Femur (tissue), 1 donor: ENCODE measurements at places on chromosomes 2 and 18.

DNA sequence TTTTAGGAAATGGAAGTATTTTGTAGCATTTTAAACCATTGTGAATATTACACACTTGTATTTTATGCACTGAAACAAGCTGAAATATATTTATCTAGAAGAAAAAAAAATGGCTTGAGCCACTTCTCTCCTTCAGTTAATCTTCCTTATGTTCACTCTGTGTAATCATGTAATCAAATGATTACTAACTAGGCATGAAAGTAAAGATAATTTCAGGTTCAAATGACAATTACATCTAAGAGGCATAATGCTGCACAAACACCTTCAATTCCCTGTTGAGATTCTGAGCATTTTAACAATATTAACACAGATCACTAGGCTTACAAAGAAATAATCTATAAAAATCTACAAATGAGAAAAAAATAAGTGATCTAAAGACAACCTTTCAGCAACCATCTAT is 119.6 kb upstream of the ITGB6 start:
- DNase-seq: no peak

DNA sequence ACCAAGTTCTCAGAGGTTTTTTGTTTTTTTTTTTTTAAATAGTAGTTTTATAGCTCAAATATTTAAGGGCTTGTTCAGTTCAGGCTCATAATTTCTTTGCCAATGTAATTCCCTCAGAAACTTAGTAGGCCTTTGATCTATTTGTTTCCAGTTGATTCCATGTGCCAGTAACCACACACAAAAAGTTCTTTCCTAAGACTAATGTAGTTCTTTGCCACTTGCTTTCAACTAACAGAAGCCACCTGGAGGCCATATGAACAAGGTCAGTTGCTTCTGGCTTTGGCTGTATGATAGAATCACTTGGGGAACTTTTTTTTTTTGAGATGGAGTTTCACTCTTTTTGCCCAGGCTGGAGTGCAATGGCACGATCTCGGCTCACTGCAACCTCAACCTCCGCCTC is 100.7 kb downstream of the DTNB start:
- no peak for DNase-seq

DNA sequence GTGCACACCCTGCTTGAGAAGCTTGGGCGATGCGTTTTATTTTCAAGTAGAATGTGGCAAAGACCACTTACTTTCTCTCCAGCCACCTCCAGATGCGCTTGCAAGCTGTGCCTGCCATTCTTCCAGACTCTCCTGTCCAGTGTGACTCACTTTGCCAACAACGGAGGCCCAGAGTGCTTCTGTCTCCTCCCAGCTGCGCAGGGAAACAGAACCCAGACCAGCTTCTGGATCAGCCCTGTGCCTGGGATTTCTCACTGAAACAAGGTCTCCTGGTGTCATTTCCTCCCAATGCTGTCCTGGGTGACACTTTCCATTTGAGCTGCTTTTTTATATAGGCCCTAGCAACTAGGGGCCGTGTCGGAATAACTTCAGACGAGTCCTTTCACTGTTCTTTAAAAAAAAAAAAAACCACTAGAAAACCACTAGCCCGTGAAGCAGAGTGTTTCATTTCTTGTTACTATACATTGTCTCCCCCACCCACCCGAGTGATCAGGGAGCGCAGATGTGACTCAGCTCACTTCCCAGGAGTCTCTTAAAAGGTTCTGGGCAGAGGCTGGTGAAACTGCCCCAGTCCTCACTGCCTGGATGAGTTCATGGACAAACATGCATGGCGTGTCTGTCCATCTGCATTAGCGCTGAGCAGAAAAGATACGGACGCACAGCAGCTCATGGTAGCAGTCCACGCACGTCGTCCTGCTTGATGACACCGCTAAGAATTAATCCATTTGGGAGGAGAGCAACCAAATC is 25.3 kb upstream of the RPL31 start:
- no peak for DNase-seq

- DNase-seq: no peak
Observed at GRCh38 chr2:1781291-1782080, 37.2 kb upstream of the PXDN start.

- DNase-seq: no peak
Observed at GRCh38 chr2:24682304-24682703, 110.9 kb downstream of the PTRHD1 start.

DNA sequence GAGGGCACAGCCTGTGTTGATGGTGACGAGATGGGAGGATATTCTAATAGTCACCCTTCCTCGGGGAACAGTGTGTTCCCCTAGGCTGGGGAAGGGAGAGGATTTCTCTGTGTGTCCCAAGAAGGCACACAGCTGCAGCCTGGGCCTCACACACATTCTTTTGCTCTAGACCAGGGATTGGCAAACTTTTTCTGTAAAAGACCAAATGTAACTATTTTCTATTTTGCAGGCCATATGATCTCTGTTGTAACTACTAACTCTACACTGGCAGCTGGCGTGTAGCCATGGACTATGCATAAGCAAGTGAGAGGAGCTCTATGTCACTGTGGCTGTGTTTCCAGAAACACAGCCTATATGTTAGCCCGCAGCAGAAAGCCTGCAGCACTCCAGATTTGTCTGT is 65.8 kb downstream of the ARHGAP28 start:
- DNase-seq: peak; percentile 57

DNA sequence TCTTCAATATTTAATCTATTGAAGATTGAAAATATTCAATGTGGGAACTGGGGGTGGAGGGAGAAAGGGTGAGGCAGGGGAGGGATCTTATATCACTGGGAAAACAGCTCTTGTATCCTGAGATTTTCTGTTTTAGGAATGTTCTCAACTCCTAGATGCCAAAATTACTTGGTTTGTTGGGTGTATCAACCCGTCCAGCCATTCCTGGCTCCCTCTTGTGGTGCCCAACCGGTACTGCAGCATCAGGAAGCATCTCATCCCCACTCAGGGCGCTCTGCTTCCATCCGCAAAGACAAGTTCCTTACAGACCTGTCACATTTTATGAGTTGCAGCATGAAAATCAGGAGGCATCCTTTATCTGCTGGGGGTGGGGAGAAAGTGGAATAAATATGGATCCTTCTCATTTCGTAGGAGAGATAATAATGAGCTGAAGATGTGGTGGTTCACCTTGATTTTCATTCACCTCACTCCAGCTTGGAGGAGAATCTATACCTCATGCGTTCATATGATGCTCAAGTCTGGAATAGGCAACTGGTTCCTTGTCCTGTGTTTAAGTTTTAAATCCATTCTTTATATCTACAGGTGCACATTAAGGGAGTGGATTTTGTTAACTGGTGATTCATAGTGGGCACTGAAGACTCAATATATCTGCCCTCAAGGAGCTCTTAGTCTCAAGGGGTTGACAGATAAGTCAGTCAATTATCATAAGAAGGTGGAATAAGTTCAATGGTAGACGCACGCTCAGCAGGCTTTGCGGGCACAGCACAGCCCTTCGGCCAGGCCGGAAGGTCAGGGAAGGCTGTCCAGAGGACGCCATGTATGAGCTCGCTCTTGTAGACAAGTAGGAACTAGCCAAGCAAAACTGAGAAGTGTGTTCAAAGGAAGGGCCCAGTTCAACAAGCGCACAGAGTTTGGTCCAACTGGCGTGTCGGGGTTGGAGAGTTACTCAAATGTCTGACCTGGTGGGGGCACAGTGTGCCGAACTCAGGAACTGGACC is 127.3 kb downstream of the RNF144A start:
- peak; percentile 67 for DNase-seq

DNA sequence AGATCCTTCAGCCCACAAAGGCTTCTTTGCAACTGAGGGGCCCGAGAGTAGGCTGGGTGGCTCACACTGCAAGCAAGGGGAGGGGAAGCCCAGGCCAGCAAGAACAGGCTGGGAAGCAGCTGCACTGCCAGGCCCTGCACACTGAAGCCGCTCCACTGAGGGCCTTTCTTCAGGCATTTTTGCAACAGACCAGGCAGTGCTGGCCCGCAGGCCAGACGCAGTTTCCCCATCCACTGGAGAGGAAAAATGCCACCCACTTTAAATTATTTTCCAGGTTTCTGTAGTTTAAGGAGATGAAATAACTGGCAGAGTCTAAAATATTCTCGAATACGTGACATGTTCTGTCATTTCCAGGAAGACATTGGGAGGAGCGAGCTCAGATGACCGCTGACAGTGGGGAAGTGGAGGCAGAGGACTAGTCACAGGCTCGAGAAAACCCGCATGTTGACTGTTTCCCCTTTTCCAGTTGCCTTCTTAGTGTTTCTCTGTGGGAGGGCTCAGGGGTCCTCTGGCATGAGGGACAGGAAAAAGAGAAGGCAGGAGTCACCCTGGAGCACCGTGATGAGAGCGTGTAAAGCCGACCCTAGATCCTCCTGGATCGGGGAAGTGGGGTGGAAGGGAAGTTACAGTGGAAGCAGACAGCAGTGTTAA is 53.3 kb upstream of the B3GNT7 start:
- DNase-seq: no peak

DNA sequence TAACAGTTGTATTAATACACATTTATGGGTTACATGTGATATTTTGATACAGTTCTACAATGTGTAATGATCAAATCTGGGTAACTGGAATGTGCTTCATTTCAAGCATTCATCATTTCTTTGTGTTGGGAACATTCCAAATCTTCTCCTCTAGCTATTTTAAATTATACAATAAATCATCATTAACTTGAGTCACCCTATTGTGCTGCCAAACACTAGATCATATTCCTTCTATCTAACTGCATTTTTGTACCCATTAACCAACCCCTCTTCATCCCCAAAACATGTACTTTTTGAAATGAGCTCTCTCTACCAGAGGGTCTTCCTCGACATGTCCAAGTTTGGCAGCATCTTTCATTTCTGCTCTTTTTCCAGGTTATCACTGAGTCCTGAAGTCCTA is 81.1 kb upstream of the TTC39C start:
- DNase-seq: no peak

DNA sequence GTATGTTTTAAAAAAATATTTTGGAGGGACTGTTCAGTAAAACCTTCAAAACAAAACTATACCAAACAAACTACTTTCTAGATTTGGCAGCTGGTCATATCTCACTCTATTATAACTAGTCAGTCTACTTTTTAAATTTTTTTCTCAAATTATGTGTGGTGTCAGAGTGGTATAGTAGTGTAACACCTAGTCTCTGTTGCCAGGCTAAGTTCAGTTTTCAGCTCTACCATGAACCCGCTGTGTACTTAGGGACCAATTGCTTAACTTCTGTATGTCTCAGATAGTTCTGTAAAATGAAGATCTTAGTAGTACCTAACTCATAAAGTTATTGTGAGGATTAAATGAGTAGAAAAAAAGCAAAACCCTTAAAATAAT is 54.3 kb downstream of the GPD2 start:
- no peak for DNase-seq

- no peak for DNase-seq
Observed at GRCh38 chr2:39949131-39949530, 170.1 kb upstream of the THUMPD2 start.

GRCh38 chr18:23851470-23852002 is 162.3 kb downstream of the LAMA3 start:
- no peak for DNase-seq

- DNase-seq: no peak
Observed at GRCh38 chr2:98701230-98701629, 29.7 kb downstream of the MGAT4A start.

DNA sequence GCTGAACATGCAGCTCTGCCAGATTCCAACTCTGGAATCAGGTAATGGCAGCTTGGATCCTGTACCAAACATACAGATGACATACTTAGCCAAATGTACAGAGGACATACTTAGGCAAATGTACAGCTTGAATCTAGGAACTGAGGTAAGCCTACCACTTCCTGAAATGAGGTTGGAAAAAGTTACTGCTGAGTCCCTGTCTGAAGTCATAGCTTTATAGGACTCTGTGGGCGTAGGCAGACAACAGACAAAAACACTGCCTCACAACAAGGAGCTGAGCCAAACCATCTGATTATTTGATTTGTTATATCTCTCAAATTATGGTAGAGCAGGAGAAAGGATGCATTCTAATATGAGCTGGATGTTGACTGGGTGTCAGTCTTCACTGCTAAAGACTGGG is 290.2 kb upstream of the TCF4 start:
- no peak for DNase-seq

DNA sequence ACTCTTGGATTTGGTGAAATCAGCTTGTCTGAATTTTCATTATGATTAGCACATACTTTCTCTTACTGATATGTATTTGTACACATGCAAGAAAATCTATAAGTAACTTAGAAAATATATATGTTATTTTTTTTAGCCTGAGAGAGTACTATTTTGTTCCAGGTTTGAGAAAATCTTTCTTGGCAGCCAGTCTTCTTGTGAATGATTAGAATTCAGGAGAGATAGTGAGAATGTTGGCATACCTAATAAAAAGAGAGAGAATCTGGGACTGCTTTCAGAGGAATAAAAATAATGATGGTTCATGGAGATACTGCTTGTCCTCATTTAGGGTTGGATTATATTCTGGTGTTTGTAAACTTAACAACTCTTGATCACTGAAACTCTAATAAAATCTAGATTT is 44.4 kb upstream of the RIT2 start:
- no peak for DNase-seq

- no peak for DNase-seq
Observed at GRCh38 chr2:170229744-170230143, 51.8 kb downstream of the MYO3B start.

GRCh38 chr2:162838136-162838497 is 450 bp downstream of the KCNH7 start:
- DNase-seq: no peak

- no peak for DNase-seq
Observed at GRCh38 chr2:99545066-99545465, 55.2 kb upstream of the REV1 start.

DNA sequence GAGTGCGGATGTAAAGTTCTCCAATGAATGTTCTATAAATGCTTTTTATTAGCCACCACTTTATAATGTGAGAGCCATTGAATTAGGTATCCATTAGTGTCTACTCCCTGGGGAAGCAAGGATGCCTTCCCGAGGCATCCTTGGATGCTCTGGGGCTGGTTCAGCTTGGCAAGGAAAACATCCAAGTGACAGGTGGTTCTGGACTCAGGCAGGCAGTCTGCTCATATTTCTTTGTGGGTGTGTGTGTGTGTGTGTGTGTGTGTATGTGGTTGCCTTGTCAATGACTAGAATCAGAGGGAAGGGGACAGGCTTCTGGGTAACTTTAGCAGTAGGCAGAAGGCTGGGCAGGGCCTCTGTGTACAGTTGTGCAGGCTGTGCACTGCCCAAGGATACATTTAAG is 149.2 kb downstream of the TSN start:
- DNase-seq: no peak

DNA sequence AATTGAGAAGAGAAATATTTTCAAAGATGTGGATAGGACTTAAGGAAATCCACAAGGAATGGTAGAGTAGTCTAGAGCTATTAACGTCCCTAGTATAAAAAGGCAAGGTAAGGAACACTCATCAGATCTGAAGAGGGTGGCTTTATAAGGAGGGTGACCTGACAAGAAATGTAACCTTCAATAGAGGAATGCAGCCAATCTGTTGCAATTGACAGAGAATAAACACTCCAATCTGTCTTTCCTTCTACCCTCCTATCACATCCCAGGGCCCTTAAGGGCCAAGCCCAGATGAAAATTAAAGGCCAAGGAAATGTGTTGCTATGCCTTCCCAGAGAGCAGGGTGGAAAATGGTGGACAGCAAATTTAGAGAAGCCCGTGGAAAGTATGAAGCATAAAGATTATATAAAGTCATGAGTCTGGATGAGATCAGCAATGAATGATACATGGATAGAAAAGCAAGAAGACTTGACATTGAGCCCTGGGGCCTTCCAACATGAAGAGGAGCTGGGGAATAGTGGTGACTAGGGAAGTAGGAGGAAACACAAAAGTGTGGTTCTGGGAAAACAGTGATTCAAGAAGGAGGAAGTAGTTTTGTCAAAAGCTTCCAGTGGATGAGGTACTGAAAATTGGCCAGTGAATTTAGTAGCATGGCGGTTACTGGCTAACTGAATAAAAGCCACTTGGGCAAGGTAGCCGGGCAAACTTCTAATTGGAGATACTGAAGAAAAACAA is 270.6 kb upstream of the TANK start:
- DNase-seq: no peak

- DNase-seq: no peak
Observed at GRCh38 chr2:145267451-145267850, 747.5 kb upstream of the ZEB2 start.
